ENCODE measurements at places on chromosomes 12 and 14. TPM values are rescaled to one million over a fixed set of nuclear protein-coding genes. Genes with fewer than 3 reads are reported as not detected.

Gene FIGNL2
- total RNA-seq: 0.30 TPM

DNA sequence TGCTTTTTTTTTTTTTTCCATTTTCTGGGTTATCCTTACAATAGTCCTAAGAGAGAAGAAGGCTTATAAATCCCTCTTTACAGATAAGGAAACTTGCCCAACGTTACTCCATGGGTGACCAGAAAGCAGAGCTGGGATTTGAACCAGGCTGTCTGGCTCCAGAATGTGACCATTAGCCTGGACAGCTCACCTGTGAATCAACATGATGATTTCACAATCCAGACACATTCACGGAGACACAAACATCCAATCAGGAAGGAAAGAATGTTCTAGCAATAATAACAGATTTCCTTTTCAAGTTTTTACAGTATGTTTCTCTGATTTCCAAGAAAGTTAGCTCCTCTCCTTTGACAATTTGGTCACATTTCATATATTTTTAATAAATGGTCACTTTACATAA, 118.3 kb downstream of the GALC start:
- H3K27me3 ChIP-seq: no peaks in the 10 kb centered on the region
- H3K4me3 ChIP-seq: no peak overlapping the region
- H3K4me1 ChIP-seq: no peaks in the 10 kb centered on the region
- H3K27ac ChIP-seq: no peak overlapping the region
- H3K36me3 ChIP-seq: no peaks in the 10 kb centered on the region
- DNase-seq: no peak

Gene MGST1
- total RNA-seq: 87.5 TPM

GRCh38 chr14:28001002-28001401, 765.6 kb upstream of the FOXG1 start:
- H3K27ac ChIP-seq: no peak overlapping the region
- no peaks in the 10 kb centered on the region for H3K36me3 ChIP-seq
- no peak overlapping the region for H3K4me3 ChIP-seq
- no peaks in the 10 kb centered on the region for H3K4me1 ChIP-seq
- DNase-seq: no peak

GRCh38 chr14:50530794-50531365, 1.5 kb downstream of the MAP4K5 start:
- H3K36me3 ChIP-seq: no peaks in the 10 kb centered on the region
- H3K4me1 ChIP-seq: peaks cover 52% of the 10 kb centered on the region
- no peak for DNase-seq
- H3K4me3 ChIP-seq: peak overlapping the region; percentile 83
- H3K27me3 ChIP-seq: no peaks in the 10 kb centered on the region

Gene OR11H6
- not detected for total RNA-seq

Gene ITGB7
- total RNA-seq: 5.2 TPM

Gene PMCH
- total RNA-seq: not detected

- H3K4me3 ChIP-seq: no peak overlapping the region
- no peaks in the 10 kb centered on the region for H3K27me3 ChIP-seq
- DNase-seq: no peak
- peak overlapping the region; percentile 42 for H3K27ac ChIP-seq
- H3K4me1 ChIP-seq: peaks cover 49% of the 10 kb centered on the region
- H3K36me3 ChIP-seq: peaks cover 53% of the 10 kb centered on the region
These were observed 10.0 kb upstream of the TEX22 start for GRCh38 chr14:105388110-105388951.
